ENCODE measurements at places on chromosomes 2 and 18.

- no peak for DNase-seq
Measured at GRCh38 chr2:240966457-240966905, 31.9 kb upstream of the SNED1 start.

DNA sequence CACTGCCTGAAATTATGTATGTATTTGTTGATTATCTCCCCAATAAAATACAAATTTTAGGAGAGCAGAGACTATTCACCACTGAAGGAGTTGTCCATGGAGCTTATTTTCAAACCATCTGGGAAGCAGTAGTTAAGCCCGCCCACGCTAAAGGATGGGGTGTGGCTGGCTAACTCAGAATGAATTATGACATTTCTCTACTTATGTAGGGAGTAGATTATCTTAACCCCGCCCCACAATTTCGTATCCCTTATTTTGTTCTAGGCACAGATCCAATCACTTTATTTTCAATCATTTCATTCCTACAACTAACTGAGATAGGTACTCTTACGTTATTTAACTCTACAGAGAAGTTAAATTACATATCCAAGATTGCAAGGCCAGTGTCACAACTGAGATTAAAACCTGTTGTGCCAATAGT, 1.4 kb upstream of the LAPTM4A start:
- DNase-seq: no peak

- DNase-seq: no peak
Measured at GRCh38 chr18:66129248-66129647, 378.4 kb downstream of the CDH7 start.

- DNase-seq: no peak
Measured at GRCh38 chr2:128623776-128624761, 305.4 kb upstream of the HS6ST1 start.

DNA sequence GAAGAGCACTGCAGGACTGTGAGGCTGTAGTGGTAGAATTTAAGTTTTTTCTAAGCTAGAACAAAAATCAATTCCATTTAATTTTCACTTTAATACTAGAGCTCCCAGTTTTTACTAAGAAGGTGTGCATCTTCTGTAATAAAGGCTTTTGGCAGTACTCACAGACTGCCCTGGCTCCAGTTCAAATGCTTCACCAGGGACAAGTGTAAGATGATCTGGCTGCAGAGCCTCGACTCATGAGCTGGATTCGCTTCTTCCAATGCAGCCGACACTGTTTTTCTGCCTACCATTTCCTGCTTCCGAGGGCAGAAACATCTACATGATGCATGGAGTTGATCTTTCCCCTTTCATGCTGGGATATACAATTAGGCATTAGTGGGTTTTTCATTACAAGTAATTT, 87.0 kb downstream of the FARSB start:
- no peak for DNase-seq

DNA sequence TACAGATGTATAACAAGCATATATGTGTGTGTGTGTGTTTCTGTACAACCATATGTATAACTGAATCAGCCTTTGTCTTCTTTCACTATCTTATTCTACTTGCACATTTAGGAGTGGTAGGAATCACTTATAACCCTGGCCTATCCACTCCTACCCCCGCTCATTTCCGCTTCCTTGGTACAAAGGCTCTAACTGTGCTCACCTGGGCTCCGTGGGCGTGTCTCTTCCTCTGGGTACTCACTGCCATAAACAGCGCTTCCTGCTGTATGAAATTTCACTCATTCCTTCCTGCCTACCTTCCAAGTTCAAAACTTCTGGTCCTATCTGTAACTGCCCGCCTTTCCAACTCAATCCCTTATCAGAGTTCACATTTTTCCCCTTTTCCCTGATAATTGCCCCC, 815.5 kb downstream of the EPHA4 start:
- DNase-seq: no peak

DNA sequence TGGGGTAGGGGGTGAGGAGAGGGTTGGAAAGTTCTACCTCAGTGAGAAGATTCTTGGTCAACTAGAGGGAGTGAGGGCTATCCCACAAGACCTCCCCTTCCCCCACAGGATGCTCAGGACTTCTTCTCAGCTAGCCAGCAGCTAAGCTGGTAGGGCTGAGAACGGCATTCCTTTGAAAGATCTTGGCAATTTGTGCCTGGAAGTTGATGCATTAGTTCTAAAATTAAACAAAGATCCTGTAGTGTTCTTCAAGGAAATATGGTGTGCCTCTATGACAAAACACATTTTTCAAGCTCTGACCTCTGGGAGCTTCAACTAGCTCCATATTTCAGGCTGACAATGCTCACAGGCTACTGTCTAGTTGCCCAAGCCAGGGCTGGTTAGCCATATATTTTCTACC, 2.3 kb downstream of the LYPD1 start:
- no peak for DNase-seq

DNA sequence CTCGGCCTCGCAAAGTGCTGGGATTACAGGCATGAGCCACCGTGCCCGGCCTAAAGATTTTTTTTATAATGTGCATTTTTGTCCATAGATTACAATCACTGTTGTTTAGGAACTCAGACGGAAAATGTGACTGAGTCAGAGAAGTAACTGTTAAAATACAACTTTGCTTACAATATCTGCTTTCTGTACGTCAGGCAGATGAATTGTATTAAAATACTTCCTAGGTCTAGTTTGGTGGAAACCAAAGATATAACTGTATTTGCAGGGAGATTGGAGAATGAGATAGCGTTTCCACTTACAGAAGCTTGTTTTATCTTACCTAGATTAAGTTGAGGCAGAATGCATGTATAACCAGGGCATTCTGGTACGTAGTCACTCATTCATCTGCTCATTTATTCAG, 36.7 kb downstream of the ASAP2 start:
- no peak for DNase-seq

DNA sequence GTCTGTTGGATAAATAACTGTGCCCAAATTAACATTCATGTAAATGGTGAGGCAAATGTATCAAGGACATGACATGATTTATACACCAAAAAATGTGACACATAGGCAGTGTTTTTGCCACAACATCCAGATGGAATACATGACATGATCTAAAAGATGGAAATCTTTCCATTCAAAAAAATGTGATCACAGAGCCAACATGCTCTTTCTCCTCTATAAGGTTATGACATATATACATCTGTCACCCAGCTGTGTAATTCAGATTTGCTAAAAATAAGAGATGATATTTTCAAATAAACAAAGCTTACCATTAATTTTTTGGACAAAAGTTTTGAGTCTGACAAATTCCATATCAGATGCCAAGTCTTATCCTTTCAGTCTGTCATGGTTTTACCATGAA, 95.5 kb upstream of the COL3A1 start:
- no peak for DNase-seq

DNA sequence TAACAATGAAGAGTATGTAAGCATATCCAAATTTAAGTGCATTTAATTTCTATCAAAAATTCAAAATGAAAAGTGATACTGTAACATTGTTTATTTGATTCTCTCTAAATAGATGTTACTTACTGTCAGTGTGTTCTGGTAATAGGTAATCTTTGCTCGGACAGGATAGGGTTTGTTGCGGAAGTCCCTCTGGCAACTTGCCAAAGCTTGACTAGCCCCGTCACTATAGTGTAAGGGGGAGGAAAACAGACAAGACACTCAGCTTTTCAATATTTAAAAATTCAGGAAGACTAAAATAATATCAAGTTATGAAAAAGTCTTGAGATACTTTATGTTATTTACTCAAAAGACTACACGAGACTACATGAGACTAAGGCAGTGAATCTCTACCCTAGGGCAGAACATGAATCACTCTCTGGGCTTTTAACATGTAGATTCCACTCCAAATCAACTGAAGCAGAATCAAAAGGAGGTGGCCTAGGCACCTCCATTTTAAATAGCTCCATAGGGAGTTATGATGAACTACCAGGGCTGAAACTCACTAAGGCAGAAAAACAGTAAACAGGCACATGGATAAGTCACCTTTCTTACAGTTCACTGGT, 5.9 kb downstream of the LMAN1 start:
- DNase-seq: no peak

- DNase-seq: no peak
Measured at GRCh38 chr2:129092956-129093355, 774.3 kb upstream of the HS6ST1 start.

DNA sequence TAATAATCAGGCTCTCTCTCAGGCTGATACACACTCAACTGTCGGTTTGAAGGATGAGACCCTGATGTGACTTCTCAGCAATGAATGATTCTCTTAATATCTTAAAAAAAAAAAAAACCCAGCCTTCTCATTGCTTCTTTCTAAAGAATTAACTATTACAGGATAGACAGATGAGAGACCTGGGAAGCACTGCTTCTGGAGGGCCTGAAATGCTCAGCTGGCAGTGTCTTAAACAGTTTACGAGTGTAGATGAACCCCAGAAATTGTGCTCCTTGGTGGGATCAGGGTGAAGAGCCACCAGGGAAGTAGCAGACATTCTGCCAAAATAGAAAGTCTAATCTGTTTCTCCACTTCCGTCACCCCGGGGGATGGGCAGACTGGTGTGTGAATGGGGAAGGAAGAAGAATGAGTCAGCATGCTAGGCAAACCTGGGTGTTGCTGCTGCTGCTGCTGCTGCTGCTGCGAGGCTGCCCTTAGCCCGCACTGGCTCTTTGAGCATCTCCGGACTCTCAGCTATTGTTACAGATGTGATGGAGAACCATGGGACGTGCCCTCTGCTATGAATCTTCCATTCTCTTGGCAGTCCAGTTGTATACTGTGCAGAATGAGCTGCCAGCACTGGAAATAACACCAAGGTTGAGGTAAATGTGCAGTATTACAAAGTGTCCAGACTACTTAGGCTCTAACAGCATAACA, 158.4 kb downstream of the SETBP1 start:
- DNase-seq: no peak

DNA sequence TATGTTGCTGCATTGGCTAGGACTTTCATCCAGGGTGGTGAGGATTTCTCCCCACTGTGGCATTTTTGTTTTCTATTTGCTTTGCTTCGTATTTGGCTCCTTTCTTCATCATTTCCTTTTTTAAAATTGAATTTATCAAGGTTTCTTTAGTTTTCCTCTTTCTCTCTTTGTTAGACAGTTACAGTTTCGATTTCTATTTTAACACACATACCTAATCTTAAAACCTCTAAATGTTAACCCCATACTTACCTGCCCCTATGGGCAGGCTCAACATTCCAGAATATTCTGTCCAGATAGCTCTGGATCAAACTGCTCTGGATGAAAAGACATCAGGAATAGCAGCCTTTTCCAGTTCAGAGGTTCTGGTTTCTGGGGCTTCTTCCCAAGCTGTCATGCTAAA, 49.2 kb downstream of the DIPK1C start:
- DNase-seq: no peak

DNA sequence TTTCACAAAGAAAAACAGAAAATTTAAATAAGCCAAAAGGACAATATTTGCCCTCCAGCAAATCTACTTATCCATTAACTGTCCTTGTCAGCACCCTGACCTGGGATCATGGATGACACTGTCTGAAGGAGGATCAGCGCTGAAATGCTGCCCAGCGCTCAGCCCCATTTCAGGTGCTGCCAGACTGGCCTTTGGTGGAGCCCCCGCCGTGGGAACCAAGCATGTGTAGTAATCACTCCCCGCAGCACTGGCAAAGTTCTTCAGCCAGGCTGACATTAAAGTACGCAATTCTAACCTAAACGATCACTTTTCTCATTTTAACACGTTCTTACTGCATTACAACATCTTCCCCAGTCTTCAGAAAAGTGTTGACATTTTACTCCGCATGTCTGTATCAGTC, 108.6 kb upstream of the GPC1 start:
- no peak for DNase-seq

DNA sequence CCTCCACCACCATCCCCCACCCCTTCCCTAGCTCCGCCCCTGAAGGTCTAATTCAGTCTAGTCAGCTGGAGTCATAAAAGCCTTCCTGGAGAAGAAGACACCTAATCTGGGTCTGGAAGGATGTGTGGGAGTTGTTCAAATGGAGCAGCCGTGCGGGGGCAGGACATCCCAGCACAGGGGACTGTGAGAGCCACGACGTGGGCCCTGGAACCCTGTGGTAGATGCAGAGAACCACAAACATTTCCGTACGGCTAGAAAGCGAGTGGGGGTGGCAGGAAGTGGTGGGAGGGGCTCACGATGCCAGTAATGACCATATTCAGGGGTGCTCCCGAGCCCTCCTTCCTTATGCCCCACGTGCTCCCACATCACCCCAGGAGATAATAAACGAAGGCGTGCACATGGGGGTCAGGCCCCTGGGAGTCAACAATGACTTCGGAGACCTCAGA, 20.9 kb upstream of the COL6A3 start:
- no peak for DNase-seq

DNA sequence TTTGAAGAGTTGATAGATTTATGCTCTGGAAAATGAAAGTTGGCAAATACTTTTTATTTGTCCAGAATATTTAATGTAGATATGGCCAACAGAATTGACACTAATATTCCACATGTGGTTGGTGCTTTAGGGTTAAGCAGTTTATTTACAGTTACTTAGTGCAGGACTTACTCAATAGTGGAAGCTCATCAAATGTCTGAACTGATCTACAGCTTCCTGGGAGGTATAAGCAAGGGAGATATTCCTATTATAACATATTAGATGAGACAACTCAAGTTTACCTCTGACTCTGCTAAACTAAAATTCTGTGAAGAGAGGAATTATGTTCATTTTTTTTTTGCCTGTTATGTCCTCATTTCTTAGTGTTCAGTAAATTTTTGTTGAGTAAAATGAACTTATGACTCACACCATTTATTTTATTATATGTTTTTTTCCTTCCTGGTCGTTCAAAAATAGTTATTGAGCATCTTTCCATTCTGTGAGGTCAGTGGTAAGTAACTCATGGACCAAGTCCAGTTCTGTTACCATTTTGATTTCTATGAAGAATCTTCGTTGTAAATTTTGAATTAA, 13.6 kb downstream of the ABI2 start:
- no peak for DNase-seq

DNA sequence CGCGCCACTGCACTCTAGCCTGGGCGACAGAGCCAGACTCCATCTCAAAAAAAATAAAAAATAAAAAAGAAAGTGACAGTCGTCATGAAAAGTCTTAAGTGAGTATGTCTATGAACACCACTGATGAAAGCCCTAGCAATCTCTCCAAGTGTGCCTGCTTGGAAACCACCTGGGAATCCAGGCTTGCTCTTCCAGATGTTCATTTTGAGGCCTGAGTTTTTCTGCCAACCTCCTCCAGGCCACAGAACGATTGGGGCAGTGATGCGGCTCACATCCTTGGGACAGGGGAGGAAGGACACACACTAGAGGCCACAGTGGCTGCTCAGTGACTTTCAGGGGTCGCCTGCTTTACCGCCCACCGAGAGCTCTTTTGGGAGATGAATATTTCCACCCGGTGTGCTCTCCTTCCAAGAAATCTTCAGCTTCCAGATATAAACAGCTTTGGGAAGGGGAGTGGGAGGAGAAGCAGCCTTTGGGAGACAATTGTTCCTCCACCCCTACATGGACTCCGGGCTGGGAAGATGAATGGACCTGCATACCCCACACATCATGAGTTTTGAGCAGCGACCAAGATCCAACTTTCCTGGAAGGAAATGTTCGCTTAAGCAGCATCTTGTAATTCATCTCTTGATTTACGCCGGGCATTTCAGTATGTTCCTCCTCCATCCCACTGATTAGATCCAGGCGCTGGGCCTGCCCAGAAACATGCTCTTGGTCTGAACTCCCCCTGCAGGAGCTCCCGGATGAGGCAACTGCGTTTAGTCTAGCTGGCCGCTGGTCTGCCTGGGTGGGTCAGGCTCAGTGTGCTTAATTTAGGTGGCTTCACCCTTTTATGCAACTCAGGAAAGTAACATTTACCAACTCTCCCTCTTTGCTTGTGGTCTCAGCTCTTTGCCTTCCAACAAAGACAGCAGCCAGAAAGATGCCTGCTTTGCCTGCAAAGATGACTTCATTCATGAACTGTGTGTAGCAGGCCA, 6.2 kb upstream of the ARMC9 start:
- peak; percentile 15 for DNase-seq
